ENCODE measurements at places on chromosomes 11 and 22.

- DNase-seq = no peak
Measured at GRCh38 chr22:35891442-35891841, 137.2 kb downstream of the RBFOX2 start.

GRCh38 chr11:42066113-42066512 is 606.7 kb upstream of the LRRC4C start:
- DNase-seq = no peak

DNA sequence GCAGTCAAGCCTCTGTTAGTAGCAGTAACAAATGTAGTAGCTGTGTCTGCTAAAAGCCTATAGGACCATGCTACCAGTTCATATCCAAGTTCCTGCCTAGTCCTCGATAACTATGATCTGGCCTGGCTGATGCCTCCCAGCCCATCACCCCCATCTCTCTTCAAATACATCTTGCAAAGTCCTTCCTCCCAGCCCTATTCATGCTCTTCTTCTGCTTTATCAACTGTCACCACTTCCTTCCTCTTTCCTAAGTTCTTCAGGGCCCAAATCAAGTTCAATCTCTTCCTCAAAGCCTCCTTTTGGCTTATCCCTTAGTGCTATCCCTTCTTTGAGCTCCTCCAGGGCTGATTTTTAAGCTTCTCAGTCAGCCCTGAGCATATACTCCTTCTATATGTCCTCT is 150.9 kb upstream of the THY1 start:
- DNase-seq = no peak

DNA sequence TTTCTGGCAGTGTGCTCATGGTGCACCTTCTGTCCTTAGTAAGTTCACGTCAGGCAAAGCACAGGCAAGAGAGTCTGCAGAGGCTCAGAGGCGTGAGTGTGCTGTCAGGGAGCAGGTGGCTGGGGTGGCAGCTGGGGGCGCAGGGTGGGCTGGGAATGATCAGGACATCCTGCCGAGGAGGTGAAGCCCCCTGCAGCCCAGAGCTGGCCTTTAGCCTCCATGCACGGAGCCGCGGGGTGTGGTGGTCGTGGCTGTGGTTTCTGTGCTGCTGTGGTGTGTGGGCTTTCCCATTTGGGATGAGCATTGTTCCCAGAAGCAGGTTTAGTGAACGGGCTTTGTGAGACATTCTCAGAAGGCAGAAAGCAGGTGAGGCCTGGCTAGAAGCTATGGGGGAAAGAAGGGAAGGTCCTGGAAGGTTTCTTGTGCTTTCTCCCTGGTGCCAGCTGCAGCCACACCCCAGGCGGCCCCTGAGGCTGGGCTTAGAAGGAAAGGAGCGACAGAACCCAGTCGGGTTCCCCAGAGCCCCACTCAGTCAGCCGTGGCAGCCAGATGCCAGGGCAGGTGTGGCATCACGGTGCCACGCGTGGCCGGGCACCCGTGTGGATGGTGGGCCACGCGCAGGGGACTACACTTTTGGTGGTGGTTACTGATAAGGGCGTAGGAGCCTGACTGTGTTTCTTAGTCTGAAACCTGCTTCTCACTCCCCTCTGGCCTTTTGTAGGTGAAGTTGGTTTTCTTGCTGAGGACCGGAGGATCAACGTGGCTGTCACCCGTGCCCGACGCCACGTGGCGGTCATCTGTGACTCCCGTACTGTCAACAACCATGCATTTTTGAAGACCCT is 32.0 kb downstream of the IGHMBP2 start:
- DNase-seq = no peak

GRCh38 chr11:72546866-72547265 is 112.5 kb upstream of the CLPB start:
- DNase-seq = no peak

DNA sequence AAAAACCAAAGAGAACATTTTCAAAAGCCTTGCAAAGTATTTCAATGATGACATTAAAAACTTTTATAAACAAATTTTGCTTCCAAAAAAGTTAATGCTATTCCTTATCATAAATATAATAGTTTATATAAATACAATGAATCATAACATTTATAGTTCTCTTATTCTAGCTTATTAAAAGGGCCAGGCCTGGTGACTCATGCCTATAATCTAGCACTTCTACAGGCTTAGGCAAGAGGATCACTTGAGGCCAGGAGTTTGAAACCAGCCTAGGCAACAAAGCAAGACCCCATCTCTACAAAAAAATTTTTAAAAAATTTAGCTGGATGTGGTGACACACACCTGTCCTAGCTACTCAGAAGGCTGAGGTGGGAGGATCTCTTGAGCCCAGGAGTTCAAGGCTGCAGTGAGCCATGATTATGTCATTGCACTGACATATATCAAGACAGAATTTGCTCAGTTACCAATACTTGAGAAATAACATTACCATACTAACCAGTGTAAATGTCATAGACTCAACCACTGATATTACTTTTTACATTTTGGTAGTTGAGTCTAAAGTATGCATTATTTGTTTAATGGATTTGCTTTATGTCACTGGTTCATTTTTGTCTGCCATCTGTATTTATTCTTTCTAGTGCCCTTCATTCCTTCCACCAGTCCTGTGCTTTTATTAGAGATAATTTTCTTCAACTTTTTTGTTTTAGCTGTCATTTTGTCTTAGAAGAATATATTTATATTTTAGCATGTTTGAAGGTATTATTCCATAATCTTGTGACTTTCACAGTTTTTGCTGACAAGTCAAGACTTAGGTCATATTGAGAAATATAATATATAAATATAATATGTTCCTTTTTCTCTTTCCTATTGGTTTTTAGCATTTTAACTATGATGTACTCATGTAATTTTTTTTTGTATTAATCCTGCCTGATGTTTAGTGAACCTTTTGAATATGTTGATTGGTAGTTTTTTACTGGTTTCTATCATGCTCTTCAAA is 56.2 kb downstream of the CYP2R1 start:
- DNase-seq = no peak

DNA sequence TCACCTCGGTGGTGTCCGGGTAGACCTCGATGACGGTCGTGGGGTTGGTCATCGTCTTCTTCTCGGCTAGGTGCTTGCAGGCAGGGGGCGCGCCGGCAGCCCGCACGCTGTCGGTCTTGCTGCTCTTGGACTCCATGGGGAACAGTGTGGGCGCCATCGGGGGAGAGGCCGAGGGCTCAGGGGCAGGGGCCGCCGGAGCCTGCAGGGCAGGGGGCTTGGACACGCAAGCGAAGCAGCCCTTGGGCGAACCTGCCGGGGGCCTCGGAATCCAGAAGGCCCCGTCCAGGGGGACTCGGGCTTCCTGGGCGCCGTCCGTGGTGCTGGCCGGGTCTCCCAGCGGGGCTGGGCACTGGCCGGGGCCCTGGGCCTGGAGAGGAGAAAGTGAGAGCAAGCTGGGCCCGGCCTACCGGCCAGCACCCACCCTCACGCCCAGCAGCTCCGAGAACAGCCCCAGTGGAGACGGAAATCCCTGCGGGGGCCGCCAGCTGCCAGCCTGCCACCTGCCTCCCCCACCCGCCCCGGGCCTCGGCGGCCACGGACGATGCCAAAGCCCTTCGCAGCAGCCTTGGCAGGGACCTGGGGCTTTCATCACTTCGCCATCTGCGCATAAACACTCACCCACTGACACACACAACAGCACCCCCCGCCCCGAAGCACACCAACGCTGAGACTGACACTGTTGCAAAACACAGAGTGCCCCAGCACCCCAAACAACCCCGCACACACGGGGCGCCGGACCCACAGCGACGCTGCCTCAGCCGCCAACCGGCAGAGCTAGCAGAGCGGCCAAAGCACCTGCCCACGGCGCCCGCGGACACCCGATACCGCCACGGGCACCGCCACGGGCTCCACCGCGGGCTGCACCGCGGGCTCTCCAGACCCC is 2.4 kb downstream of the IFITM10 start:
- DNase-seq = no peak

- DNase-seq = no peak
Measured at GRCh38 chr11:100752371-100753171, 65.5 kb downstream of the ARHGAP42 start.

DNA sequence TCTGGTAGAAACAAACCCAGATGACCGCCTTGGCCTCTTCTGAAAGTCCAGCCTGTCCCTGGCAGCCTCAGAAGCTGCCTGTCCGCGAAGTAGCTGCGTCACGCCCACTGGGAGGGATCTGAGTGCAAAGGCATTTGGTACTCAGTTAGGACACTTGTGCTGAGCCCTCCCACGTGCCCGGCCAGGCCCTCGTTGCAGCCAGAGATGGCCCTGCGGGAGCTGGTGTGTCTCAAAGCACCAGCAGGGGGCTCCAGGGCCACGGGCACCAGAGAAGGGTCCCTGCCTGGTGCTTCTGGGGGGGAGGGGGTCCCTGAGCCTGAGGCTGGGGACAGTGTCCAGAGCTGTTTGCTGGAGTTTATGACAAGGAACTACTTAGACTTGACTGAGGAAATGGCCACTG is 5.8 kb downstream of the SELENOO start:
- DNase-seq = no peak

DNA sequence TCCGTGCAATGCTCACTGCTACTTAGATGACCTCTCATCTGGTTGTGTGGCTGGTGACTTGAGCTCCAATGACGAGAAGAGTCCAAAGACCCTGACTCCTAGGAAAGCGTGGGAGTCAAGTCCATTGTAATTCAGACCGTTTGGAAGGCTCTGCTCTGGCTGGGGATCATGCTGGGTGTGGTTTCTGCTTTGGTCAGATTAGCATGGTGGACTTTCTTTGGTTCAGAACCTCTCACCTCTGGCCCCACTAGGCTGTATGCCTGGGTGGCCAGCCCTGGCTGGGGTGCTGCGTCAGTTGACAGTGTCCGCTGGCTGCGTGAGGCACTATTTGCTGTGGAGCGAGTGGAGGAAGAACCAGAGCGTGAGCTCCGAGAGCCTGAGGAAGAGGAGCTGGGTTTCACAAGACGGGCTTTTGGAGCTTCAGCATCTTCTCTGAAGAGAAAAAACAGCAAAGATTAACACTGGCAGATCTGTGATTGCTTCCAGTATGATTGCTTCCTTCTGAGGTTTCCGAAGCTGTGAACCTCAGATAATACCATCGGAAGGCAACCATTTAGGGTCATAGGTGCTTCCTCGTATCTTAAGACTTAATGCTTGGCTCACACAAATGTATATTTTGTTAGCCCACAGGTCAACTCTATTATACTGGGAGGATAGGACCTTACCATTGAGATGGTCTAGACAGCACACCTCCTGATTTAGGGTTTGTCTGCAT is 11.6 kb upstream of the HSPA8 start:
- no peak for DNase-seq

DNA sequence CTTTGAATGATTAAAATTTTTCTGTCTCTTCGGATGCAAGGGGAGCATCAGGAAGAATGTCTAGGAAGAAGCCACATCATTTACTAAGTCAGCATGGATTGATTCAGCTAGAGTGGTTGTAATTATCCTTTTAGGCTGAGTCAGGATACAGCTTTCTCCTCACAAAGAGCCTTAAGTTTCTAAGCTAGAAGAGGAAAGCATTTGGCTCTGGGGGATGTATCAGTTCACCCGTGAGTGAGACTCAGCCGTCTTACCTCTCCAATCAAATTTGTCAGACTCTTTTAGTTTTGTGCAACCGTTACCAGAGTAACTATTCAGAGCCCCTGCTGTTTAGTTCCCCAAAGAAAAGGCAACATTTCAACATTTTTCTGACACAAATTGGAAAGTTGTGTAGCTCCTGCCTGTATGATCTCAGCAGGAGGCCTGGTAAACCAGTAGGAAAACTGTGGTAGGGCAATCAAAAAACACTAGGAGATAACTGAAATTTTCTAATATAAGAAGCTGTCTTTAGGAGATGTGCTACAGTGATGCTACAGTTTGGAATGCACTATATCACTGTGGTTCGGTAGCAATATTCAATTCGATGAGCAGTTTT is 432.4 kb upstream of the LUZP2 start:
- DNase-seq = no peak

GRCh38 chr11:79170321-79170720 is 270.5 kb downstream of the TENM4 start:
- no peak for DNase-seq

- DNase-seq = no peak
Measured at GRCh38 chr11:78325274-78325781, 92.3 kb downstream of the GAB2 start.

GRCh38 chr11:69970785-69971535 is 107.2 kb upstream of the ANO1 start:
- DNase-seq = no peak

DNA sequence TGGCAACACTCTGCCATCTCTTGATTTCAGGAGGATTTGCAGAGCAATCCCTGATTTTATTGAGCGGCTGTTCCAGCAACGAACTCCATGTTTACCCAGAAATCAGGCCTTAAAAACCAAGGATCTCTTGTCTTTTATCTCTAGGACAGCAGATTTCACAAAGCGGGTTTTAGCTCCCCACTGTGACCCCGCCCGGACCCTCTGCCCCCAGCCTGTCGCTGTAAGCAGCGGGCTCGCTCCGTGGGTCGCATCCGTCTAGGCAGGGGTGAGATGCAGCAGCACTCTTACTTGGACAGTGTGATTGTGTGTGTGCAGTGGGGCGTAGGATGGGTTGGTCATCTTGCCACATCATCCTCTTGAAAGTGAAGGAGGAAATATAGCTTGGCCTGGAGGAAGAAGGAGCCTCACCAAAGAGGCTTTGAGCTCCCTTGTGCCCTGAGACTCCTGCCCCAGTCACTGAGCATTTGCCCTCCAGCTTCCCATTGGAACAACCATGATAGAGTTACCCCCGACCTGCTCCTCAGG is 189.2 kb upstream of the TBCEL start:
- no peak for DNase-seq

GRCh38 chr11:13091373-13091772 is 82.3 kb downstream of the RASSF10 start:
- no peak for DNase-seq

GRCh38 chr11:17979770-17980371 is 33.0 kb downstream of the SERGEF start:
- peak; percentile 40 for DNase-seq

DNA sequence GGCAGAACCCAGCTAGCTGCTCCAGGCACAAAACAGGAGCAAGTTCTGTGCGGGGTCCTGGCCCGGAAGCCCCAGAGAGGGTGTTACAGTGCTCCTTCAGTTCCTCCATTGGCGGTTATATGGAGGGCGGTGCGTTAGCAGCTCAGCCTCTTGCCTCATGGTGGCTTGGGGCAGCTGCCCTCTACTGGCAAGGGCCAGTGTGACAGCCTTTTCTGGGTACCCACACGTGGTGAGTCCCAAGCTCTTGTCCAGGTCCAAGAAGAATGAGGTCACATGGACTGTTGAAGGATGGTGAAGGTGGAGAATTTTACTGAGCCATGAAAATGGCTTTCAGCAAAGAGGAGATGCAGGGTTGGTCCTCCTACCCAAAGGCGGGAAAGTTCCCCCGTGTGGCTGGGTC is 100.5 kb downstream of the WT1 start:
- DNase-seq = no peak

GRCh38 chr11:45193695-45194094 is 47.3 kb downstream of the PRDM11 start:
- DNase-seq = no peak

- DNase-seq = no peak
Measured at GRCh38 chr22:50563413-50564160, 868 bp upstream of the SYCE3 start.

DNA sequence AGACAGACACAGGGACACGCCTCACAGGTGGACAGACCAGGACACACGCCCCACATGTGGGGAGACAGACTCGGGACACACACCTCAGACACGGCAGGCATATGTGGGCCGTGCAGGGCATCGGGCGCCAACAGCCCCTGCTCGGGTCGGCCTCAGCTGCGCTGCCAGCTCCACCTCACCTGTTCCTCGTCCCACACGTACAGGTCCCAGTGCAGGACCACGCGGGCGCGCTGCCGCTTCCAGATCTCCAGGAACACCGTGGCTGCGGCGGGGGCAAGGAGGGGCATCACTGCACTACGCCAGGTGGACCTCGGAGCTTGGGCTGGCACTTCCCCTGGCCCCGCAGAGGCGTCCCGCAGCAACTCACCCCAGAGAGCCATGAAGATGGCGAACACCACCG is 12.4 kb downstream of the ANO9 start:
- DNase-seq = no peak

GRCh38 chr11:17775507-17776211 is 41.1 kb downstream of the KCNC1 start:
- no peak for DNase-seq

All from bone marrow (tissue), 2 donors.